ENCODE measurements at places on chromosomes 16 and 17.
A peak's percentile ranks its signal among the peaks of the same experiment; 100 is the strongest.

- no peak for DNase-seq
Observed at GRCh38 chr17:72545766-72546165, 424.9 kb downstream of the SOX9 start.

GRCh38 chr17:43548689-43549379 lies 2.7 kb upstream of the ETV4 start:
- DNase-seq: no peak

DNA sequence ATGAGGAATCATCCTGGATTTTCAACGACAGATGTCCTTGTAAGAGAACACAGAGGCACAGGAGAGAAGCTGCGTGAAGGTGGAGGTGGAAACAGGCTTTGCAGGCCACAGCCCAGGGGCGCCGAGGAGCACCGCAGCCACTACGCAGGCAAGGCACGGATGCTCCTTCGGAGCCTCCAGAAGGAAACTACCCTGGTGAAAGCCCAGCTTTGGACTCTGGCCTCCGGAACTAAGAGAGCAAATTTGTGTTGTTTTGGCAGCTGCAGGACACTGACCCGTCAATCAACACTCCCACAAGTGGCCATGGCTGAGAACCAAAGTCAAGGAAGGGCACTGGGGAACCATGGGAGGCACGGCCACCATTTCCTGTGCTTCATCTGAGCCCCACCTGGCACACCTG lies 3.4 kb downstream of the ARL16 start:
- no peak for DNase-seq

- DNase-seq: no peak
Observed at GRCh38 chr17:6172642-6173330, 102.6 kb downstream of the WSCD1 start.

DNA sequence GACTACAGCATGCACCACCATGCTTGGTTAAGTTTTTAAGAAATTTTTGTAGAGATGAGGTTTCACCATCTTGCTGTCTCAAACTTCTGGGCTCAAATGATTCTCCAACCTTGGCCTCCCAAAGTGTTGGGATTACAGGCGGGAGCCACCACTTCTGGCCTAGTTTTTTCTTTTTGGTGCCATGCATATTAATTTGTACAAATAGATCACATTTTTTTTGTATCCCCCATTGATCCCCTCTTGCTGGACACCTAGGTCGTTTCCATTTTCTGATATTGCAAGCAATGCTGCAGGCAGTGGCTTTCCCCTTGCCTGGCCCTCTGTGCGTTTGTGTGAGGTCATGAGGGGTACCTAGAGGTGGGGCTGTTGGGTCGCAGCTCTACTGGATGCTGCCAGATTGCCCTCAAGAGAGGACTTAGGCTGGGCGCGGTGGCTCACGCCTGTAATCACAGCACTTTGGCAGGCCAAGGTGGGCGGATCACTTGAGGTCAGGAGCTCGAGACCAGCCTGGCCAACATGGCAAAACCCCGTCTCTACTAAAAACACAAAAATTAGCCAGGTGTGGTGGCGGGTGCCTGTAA lies 23.8 kb downstream of the RAP1GAP2 start:
- no peak for DNase-seq

GRCh38 chr16:15907863-15908478 lies 19.6 kb upstream of the CEP20 start:
- DNase-seq: peak; percentile 37

DNA sequence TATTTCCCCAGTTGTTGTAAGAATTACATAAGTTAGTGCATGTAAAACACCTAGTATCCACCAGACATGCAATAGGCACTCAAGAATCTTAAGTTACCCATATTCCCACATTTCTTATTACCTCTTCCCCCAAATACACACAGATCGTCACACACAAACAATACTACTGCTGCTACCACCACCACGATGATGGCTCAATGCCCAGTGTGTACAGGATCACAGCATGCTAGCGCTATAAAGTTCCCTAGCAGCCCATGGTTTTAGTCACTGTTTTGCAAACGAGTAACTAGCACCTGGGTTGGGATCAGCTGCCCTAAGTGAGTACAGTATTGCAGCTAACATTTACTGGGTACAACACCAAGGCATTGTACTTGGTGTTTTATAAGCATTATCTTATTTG lies 411.7 kb downstream of the UTP18 start:
- no peak for DNase-seq

GRCh38 chr16:69309316-69309715 lies 1.8 kb upstream of the VPS4A start:
- no peak for DNase-seq

GRCh38 chr16:83948914-83949723 lies 3.9 kb upstream of the OSGIN1 start:
- no peak for DNase-seq

DNA sequence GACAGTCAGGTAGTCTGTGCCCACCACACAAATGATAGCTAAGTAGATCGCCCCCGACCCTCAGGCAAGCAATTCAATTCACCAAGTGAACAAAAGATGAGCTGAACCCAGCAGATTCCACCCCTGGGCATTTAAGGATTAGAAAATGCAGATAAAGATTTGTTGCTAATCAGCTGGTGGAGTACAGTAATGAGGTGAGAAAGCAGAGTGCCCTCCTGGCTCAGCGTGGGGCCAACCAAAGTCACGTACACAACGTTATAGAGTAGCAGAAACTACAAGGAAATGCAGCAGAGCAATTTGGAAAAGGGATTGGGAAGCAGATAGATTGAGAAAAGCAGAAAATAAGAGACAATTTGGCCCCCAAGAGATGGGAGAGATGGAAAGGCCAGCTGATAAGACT lies 91.2 kb downstream of the SOX9 start:
- no peak for DNase-seq

- peak; percentile 60 for DNase-seq
Observed at GRCh38 chr16:29899516-29900101, at the start of gene SEZ6L2. TSS of gene SEZ6L2 (minus strand) at chr16:29899550. CDS start at chr16:29899019, 531 bp downstream.

DNA sequence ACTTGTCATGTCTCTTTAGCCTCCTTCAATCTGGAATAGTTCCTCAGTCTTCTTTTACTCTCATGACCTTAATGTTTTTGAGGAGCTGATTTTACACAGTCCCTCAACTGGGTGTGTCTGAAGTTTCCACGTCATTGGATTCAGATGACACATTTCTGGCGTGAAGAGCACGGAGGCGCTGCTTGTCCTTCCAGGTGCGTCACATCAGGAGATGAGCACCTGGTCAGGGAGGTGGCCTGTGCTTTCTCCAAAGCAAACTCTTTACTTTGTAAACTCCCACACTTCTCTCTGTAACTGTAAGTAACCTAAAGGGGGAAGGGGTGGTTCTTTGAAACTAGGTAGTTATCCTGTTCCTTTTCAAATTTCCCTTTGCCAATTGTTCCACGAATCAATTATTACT lies 52.5 kb upstream of the MNT start:
- no peak for DNase-seq

GRCh38 chr16:86773354-86773715 lies 195.0 kb downstream of the FOXL1 start:
- DNase-seq: no peak

DNA sequence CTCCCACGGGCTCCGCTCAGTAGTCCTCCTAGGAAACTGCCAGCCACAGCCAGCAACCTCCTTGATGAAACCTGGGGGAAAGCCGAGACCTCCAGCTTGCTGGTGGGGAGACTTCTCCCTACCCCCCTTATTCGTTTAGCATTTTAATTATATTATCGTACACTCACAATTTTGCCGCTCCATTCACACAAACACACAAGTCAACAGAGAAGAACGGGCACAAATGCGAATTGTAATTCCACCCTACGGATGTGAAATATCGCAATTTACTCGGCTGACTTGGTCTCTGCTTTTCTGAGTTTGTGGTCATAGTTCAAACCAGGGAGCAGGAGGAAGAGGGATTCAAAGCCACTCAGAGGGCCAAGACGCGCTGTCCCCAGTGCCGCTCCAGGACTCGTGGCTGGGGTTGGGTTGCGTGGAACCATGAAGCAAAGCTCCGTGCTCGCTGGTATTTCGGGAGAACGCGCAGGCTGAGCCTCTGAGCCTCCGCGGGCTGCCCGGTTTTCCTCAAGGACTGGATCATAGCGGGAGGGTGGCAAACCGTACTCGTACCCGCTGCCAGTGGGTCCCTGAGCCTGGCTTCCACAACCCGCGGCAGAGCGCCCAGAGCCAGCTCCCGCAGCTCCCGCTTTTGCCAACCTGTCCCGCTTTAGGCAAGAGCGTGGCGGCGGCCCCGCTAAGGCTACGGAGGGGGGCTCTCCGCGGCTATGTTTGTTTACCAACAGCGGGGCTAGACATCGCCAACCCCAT lies 2.0 kb downstream of the LHX1 start:
- DNase-seq: no peak

DNA sequence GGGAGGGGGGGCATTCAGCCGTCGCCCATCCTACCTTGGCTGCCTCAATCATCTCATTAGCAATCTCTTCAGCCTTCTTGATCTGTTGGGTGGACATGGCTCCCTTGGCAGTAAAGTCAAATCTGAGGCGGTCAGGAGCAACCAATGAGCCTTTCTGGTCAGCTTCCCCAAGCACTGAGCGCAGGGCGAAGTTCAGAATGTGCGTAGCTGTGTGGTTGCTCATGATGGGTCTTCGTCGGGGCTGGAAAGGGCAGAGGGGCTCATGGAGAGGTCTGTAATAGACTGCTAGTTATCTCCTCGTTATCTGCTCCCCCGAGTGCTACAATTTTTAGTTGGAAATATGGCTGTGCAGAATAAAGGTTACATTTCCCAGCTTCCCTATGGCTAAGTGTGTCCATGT lies 7.2 kb upstream of the EXOSC6 start:
- DNase-seq: no peak

DNA sequence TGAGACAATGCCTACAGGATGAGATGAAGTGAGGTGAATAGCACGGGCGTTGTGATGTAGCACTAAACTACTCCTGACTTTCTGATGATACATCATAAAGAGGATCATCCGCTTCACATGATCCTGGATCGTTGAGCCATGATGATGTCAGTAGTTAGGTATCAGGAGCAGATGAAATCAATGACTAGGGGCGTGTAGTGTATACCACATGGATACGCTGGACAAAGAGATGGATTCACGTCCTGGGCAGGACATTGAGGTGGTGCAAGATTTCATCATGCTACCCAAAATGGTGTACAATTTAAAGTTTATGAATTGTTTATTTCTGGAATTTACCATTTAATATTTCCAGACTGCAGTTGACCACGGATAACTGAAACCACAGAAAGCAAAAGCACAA lies 156.6 kb downstream of the ANKFN1 start:
- no peak for DNase-seq

- no peak for DNase-seq
Observed at GRCh38 chr16:89764711-89765201, 43.4 kb downstream of the ZNF276 start.

- DNase-seq: no peak
Observed at GRCh38 chr17:58569196-58569595, 54.8 kb upstream of the MTMR4 start.

GRCh38 chr16:58859958-58860669 lies 126.0 kb upstream of the GOT2 start:
- DNase-seq: no peak

GRCh38 chr16:65845466-65846209 lies 520.9 kb upstream of the CDH5 start:
- no peak for DNase-seq

GRCh38 chr16:34803683-34804416 lies 1344.4 kb downstream of the TP53TG3F start:
- DNase-seq: no peak

GRCh38 chr16:47475786-47476185 lies 14.7 kb downstream of the PHKB start:
- no peak for DNase-seq

GRCh38 chr16:62638964-62639870 lies 603.0 kb upstream of the CDH8 start:
- no peak for DNase-seq

DNA sequence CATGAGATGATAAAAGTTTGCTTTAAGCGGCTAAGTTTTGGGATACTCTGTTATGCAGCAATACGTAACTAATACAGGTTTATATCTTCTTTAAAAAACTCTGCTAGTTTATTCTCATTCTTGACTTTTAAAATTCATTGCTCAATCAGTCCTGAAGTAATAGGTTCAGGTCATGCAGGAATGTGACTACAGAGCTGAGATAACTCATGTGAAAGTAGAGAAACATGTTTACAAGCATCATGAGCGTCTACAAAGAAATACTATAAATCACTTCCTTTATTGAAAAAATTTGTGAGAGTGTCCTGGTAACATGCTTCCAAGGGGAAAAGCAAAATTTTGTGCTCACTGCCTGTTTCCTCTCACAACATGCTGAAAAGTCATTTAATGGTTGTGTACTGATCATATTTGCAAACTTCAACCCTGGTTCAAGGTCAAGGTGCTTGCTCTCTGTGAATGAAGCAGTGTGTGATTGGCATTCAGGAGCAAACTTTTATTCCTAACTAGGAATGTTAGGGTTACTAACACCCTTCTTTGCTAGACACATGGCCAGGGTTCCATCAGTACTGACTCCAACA lies 12.5 kb upstream of the TMIGD1 start:
- DNase-seq: no peak

Measured in hepatic stellate cell (primary cell).